ENCODE measurements at places on chromosomes 12 and 14.
A peak's percentile ranks its signal among the peaks of the same experiment; 100 is the strongest.

GRCh38 chr12:122840580-122841513, 5.6 kb downstream of the HIP1R start:
- no peak for DNase-seq
- no peaks in the 10 kb centered on the region for H3K36me3 ChIP-seq

DNA sequence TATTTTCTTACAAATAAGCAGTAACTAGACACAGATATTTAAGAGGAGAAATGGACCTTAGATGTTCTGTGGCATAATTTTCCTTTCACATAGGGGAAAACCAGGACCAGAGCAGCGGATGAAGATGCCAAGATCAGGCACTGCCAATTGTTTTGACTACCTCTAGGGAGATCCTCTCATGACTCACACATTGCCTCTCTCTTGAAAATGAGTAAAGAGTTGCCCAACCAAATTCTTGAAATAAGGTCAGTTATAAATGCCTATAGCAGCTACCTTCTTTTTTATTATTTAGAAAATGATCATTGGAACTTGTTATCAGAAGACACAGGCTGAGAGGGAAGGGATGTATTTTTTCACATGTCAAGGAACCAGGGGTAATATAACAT, 263.4 kb upstream of the PLEKHG7 start:
- H3K4me3 ChIP-seq, result no peak overlapping the region
- H3K4me1 ChIP-seq, result peaks cover 14% of the 10 kb centered on the region
- H3K27me3 ChIP-seq, result no peaks in the 10 kb centered on the region
- no peak for DNase-seq
- H3K27ac ChIP-seq, result no peak overlapping the region

GRCh38 chr12:9969673-9970072, 1.5 kb upstream of the CLEC12A start:
- DNase-seq, result no peak
- H3K27ac ChIP-seq, result no peak overlapping the region
- H3K36me3 ChIP-seq, result no peaks in the 10 kb centered on the region
- H3K4me1 ChIP-seq, result no peaks in the 10 kb centered on the region

- H3K27me3 ChIP-seq, result no peaks in the 10 kb centered on the region
- H3K36me3 ChIP-seq, result no peaks in the 10 kb centered on the region
- peaks cover 77% of the 10 kb centered on the region for H3K4me1 ChIP-seq
- peak overlapping the region; percentile 100 for H3K27ac ChIP-seq
- no peak for DNase-seq
Measured at GRCh38 chr14:77043984-77044485, 15.5 kb upstream of the IRF2BPL start.

DNA sequence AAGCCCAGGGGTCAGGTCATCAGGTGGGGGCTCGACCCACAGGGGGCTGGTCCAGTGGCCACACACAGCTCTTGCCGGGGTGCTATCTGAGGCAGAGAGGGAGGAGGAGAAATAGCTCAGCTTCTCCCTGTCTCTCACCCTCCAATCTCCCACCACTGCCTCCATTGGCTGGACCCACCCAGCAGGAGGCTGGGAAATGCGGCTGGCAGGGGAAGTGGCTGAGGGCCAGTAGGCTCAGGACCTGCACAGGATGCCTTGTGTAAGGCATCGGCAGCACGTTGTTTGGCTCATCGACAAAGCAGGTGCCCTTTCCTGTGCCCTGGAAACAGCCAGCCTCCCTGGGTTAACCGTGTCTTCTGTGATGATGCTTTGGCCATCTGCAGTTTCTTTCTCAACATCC, 58.8 kb upstream of the SLC24A4 start:
- H3K4me3 ChIP-seq, result no peak overlapping the region
- H3K36me3 ChIP-seq, result no peaks in the 10 kb centered on the region
- peak overlapping the region; percentile 32 for H3K27ac ChIP-seq
- H3K4me1 ChIP-seq, result no peaks in the 10 kb centered on the region
- no peaks in the 10 kb centered on the region for H3K27me3 ChIP-seq

GRCh38 chr12:65725376-65725775, 98.9 kb upstream of the HMGA2 start:
- no peak overlapping the region for H3K27ac ChIP-seq
- H3K36me3 ChIP-seq, result no peaks in the 10 kb centered on the region
- H3K4me3 ChIP-seq, result no peak overlapping the region
- peaks cover 9% of the 10 kb centered on the region for H3K4me1 ChIP-seq

DNA sequence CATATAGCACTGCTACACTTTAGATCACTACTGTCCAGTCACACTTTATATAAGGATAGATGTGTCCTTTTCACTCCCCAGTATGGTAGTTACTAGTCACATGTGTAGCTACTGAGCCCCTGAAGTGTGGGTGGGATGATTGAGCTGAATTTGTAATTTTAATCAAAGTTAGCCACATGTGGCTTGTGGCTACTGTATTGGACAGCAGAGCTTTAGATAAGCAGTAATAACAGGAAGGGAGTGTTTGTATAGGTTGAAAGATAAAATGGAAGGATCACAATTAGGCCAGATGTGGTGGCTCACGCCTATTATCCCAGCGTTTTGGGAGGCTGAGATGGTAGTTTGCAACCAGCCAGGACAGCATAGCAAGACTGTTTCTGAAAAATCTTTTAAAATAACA, 23.5 kb downstream of the NAA30 start:
- DNase-seq, result no peak
- H3K27ac ChIP-seq, result no peak overlapping the region
- H3K4me1 ChIP-seq, result peaks cover 6% of the 10 kb centered on the region
- no peaks in the 10 kb centered on the region for H3K27me3 ChIP-seq
- H3K36me3 ChIP-seq, result peaks cover 28% of the 10 kb centered on the region

- no peaks in the 10 kb centered on the region for H3K36me3 ChIP-seq
- peaks cover 71% of the 10 kb centered on the region for H3K4me1 ChIP-seq
- no peaks in the 10 kb centered on the region for H3K27me3 ChIP-seq
- H3K27ac ChIP-seq, result peak overlapping the region; percentile 76
- DNase-seq, result no peak
Measured at GRCh38 chr14:50798048-50798421, 32.9 kb downstream of the NIN start.

DNA sequence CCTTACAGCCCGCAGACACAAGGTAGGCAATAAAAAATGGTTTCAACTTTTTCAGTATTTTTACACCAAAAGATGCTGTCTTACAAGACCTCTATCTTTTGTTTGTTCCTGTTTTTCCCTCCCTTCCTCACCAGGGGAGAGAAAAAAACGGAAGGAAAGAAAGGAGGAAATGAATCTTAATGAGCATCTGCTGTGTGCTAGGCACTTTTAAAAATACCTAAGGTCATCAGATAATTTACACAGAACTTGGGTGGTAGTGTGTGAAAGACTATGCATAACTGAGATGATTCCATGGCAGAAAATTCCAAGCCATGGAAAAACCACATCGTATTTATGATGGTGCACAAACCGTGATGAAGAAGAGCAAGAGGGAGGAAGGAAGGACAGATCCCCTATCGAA, 121.2 kb downstream of the DIP2B start:
- no peak for DNase-seq
- H3K36me3 ChIP-seq, result no peaks in the 10 kb centered on the region
- H3K27me3 ChIP-seq, result no peaks in the 10 kb centered on the region
- H3K4me3 ChIP-seq, result peak overlapping the region; percentile 36

- no peak overlapping the region for H3K27ac ChIP-seq
- no peak overlapping the region for H3K4me3 ChIP-seq
- no peak for DNase-seq
- H3K36me3 ChIP-seq, result peaks cover 28% of the 10 kb centered on the region
Measured at GRCh38 chr14:36509069-36509917, 10.7 kb downstream of the NKX2-1 start.

GRCh38 chr14:24941719-24942118, 108.2 kb downstream of the STXBP6 start:
- no peaks in the 10 kb centered on the region for H3K4me1 ChIP-seq
- H3K36me3 ChIP-seq, result no peaks in the 10 kb centered on the region
- H3K27me3 ChIP-seq, result no peaks in the 10 kb centered on the region
- H3K27ac ChIP-seq, result no peak overlapping the region

DNA sequence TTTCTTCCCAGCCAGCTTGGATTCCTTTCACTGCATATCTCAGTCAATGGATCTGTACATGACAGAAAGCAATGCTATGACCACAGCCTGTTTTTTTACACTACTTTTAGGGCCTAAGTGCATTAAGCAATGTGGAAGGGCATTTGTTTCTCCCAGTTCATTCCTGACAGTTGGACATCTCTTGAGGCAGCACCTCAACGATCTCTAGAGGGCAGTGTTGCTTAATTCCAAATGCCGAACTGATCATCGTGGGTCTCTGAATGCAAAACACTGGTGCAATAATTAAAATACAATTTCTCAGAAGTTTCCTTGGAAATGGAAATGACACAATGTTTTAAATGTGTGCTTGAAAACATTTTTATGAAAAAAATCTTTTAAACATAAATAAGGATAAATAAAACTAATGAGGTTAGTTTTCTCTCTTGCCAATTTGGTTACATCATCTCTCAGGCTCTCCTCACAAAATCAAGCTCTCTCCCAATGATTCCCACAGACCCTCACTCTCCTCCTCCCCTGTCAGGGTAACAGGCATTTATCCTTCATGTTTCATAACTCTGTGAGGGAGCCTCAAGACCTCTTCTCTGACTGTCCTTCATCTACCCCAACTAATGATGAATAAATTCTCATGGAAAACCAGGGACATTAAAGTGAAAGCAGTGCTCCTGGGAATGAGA, 192.4 kb upstream of the SLC16A7 start:
- no peaks in the 10 kb centered on the region for H3K36me3 ChIP-seq
- peak; percentile 54 for DNase-seq
- no peaks in the 10 kb centered on the region for H3K27me3 ChIP-seq

GRCh38 chr12:3662521-3662921, 90.4 kb downstream of the CRACR2A start:
- H3K4me1 ChIP-seq, result peaks cover 11% of the 10 kb centered on the region
- no peak for DNase-seq
- H3K27me3 ChIP-seq, result no peaks in the 10 kb centered on the region
- H3K36me3 ChIP-seq, result peaks cover 5% of the 10 kb centered on the region
- H3K4me3 ChIP-seq, result no peak overlapping the region

GRCh38 chr12:18981732-18982131, 147.8 kb upstream of the PLEKHA5 start:
- peaks cover 4% of the 10 kb centered on the region for H3K36me3 ChIP-seq
- H3K4me3 ChIP-seq, result no peak overlapping the region
- no peak for DNase-seq
- no peak overlapping the region for H3K27ac ChIP-seq

DNA sequence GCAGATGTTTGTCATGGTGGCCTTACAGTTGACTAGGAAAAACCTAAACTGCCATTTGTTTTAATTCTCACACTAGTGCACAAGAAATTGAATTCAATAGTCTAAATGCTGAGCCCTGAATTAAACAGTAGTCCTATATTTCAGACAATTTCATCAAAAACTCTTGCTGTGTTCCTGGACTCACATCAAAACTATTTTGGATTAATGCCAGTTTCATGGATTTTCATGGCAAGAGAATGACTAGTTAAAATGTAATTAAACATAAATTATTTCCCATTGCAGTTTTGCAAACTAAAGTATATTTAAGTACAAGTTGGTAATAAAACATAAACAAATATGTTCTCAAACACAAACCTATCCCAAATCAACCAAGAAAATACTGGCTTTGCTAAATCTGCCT, 468.0 kb upstream of the PRICKLE1 start:
- DNase-seq, result no peak
- H3K36me3 ChIP-seq, result no peaks in the 10 kb centered on the region
- H3K27ac ChIP-seq, result no peak overlapping the region
- H3K4me1 ChIP-seq, result no peaks in the 10 kb centered on the region
- H3K27me3 ChIP-seq, result no peaks in the 10 kb centered on the region
- H3K4me3 ChIP-seq, result no peak overlapping the region

GRCh38 chr12:81963026-81963425, 203.9 kb upstream of the PPFIA2 start:
- DNase-seq, result no peak

DNA sequence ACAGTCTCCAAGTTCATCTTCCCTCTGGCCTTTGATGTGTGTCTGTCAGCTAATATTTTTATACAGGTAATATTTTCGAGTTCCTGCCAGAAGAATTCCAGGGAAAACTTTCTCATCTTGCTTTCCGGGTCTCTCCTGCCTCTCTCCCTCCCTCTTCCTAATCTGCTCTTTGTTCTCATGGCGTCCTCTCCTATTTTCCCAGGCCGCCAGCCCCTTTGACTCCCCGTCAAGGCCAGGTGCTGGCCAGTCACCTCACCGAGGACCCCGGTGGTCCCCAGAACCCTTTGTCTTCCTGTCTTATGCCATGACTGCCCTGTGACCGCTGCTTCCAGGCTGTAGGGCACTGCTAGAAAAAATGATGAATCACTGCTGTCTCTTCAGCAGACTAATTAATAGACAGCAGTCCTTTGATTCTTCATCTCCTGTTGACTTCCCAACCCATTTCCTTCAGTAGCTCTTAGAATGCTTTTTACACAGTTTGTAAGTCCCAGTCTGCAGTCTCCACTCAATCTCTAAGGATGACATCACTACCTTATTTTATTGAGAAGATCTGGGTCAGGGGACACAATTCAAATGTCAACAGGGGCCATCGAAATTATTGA, 40.7 kb downstream of the PPFIBP1 start:
- H3K27ac ChIP-seq, result no peak overlapping the region
- H3K4me3 ChIP-seq, result no peak overlapping the region
- H3K27me3 ChIP-seq, result no peaks in the 10 kb centered on the region

DNA sequence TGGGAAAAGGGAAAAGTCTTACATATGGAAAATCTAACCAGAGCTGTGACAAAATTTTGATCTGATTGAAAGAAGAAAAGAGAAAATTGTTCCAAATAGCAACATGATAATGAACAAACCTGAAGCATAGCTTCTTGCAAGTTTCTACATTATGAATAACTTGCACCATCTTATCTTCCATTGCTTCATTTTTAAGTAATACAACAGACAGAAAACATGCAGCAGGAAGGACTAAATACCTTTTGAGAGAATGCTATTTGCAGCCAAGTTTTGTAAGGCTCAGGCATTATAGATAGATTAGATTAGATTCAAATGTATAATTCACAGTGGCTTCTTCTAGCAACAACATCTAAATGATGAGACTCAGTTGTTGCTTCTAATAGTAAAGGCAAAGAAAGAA, 441.4 kb downstream of the AEBP2 start:
- no peaks in the 10 kb centered on the region for H3K36me3 ChIP-seq
- DNase-seq, result no peak
- no peak overlapping the region for H3K4me3 ChIP-seq
- no peaks in the 10 kb centered on the region for H3K4me1 ChIP-seq

GRCh38 chr12:103257763-103258162, 238.0 kb downstream of the C12orf42 start:
- H3K27ac ChIP-seq, result no peak overlapping the region
- peaks cover 8% of the 10 kb centered on the region for H3K36me3 ChIP-seq
- no peaks in the 10 kb centered on the region for H3K27me3 ChIP-seq
- no peaks in the 10 kb centered on the region for H3K4me1 ChIP-seq
- no peak for DNase-seq

- no peak overlapping the region for H3K27ac ChIP-seq
- no peak for DNase-seq
- H3K4me3 ChIP-seq, result no peak overlapping the region
- no peaks in the 10 kb centered on the region for H3K36me3 ChIP-seq
Measured at GRCh38 chr14:105471297-105471821, 3.3 kb upstream of the CRIP2 start.

- H3K27me3 ChIP-seq, result peaks cover 2% of the 10 kb centered on the region
- no peak overlapping the region for H3K27ac ChIP-seq
- H3K4me3 ChIP-seq, result no peak overlapping the region
Measured at GRCh38 chr12:70854138-70854537, 66.4 kb downstream of the PTPRR start.
